ENCODE measurements at places on chromosomes 3 and 15.

DNA sequence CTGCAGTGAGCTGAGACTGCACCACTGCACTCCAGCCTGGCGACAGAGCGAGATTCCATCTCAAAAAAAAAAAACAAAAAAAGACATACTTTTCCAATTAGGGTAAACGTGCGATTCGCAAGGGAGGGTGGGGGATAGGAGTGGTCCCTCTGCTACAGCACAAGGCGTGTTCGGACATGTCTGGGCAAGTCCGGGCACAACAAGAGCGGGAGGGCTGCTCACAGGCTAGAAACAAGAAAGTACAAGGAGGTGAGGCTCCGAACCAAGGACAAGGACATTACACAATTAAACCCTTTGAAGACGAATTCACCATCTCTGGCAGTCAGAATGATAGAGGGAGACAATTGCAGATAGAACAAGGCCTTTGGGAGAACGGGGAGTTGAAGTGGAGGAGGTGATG is 32.2 kb upstream of the BCL2A1 start:
- no peaks in the 10 kb centered on the region for H3K4me1 ChIP-seq
- no peaks in the 10 kb centered on the region for H3K36me3 ChIP-seq
- DNase-seq = no peak

DNA sequence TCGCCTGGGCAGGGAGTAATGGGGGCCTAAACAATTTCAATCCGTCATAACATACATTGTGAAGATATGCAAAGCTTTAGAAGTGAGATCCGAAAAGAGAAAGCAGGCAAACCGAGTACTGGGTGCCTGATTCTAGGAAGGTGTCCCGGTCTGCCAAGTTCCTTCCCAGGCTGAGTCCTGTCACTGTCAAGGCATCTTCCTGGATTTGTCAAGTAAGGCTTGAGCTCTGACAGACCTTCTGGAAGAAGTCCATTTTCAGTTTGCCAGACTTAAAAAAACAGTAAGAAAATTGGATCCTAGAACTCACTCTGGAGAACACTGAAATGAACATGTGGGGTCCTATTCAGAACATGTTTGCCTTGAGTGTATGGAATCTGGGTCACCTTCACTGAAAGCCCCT is 253.9 kb downstream of the RORA start:
- peaks cover 48% of the 10 kb centered on the region for H3K4me1 ChIP-seq
- H3K27ac ChIP-seq = no peak overlapping the region
- H3K27me3 ChIP-seq = no peaks in the 10 kb centered on the region

- no peaks in the 10 kb centered on the region for H3K27me3 ChIP-seq
- no peak for DNase-seq
- no peaks in the 10 kb centered on the region for H3K4me1 ChIP-seq
Measured at GRCh38 chr15:40130799-40131502, 22.3 kb upstream of the BMF start.

DNA sequence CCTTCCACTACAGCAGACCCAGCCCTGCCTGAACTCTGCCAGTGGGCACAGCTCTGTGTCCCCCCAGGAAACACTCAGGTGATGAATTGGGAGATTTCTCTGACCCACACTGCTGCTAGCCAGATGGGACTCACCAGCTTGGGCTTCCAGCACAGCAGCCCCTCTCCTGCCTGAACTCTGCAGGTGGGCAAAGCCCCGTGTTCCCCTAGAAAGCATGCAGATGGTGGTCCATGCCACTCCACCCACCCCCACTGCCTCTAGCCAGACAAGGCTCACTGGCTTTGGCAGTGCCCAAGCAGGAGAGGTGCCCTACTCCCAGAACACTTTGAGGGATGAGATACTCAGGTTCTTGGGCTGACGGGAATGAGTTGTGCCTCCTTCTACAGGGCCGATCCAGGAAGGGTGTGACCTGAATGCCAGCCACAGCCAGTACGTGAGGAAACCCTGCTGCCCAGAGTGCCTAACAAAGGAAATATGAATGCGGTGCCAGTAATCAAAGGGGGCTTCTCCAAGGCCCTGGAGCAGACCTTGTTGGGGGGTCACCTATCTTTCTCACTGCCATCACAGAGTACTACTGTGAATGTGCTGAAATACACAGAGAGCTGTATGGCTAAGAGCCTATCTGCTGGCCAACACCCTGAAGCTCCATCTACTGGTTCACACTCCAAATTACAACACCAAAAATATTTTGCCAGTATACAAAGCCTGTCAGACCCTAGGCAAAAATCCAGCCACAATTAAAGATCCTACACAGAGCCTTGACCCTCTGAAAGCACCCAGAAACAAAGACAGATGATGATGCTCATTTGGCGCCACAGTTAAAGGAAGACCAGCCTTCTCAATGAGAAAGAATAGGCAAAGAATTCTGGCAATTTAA is 61.9 kb downstream of the BTLA start:
- no peaks in the 10 kb centered on the region for H3K27me3 ChIP-seq
- no peaks in the 10 kb centered on the region for H3K4me1 ChIP-seq
- no peaks in the 10 kb centered on the region for H3K36me3 ChIP-seq
- no peak overlapping the region for H3K27ac ChIP-seq
- DNase-seq = peak; percentile 6

GRCh38 chr15:63473999-63474809 is 30.2 kb upstream of the USP3 start:
- no peaks in the 10 kb centered on the region for H3K36me3 ChIP-seq
- no peaks in the 10 kb centered on the region for H3K27me3 ChIP-seq
- peak overlapping the region; percentile 0 for H3K27ac ChIP-seq
- no peak overlapping the region for H3K4me3 ChIP-seq
- peaks cover 25% of the 10 kb centered on the region for H3K4me1 ChIP-seq
- DNase-seq = peak; percentile 80

- no peak for DNase-seq
- H3K36me3 ChIP-seq = no peaks in the 10 kb centered on the region
- no peak overlapping the region for H3K4me3 ChIP-seq
- peaks cover 3% of the 10 kb centered on the region for H3K4me1 ChIP-seq
- H3K27me3 ChIP-seq = no peaks in the 10 kb centered on the region
Measured at GRCh38 chr15:81097890-81098280, 36.2 kb upstream of the CFAP161 start.

- peak overlapping the region; percentile 98 for H3K27ac ChIP-seq
- H3K36me3 ChIP-seq = no peaks in the 10 kb centered on the region
- peaks cover 10% of the 10 kb centered on the region for H3K4me1 ChIP-seq
- peak overlapping the region; percentile 90 for H3K4me3 ChIP-seq
Measured at GRCh38 chr3:136197159-136197793, 1.1 kb upstream of the MSL2 start.

All from astrocyte (in vitro differentiated cells and primary cell).